A549 treated with ZK216348 at 1 μM for 4 hours (cell line): ENCODE measurements at places on chromosomes 3 and 15. TPM values are rescaled to one million over a fixed set of nuclear protein-coding genes. Genes with fewer than 3 reads are reported as not detected.

The LSAMP gene
- 0.04 to 0.49 TPM (median 0.08 TPM) in 5 replicates for total RNA-seq

The BCL2A1 gene
- total RNA-seq: 10.0 to 22.2 TPM (median 11.4 TPM) in 5 replicates

The LRRC31 gene
- total RNA-seq: not detected in 5 replicates

The TIMP4 gene
- total RNA-seq: 10.8 to 13.2 TPM (median 12.0 TPM) in 5 replicates

The IREB2 gene
- 25.9 to 53.4 TPM (median 43.9 TPM) in 5 replicates for total RNA-seq

The TGM5 gene
- total RNA-seq: not detected in 5 replicates

The LRRC15 gene
- 0.09 to 0.24 TPM (median 0.14 TPM) in 5 replicates for total RNA-seq

The C2CD4B gene
- 0.16 to 0.46 TPM (median 0.21 TPM) in 3 of 5 replicates, not detected in the others for total RNA-seq

The KLHL25 gene
- total RNA-seq: 3.6 to 8.2 TPM (median 7.2 TPM) in 5 replicates

The GPR171 gene
- not detected in 5 replicates for total RNA-seq

The CIDEC gene
- total RNA-seq: 26.1 to 42.7 TPM (median 29.8 TPM) in 5 replicates

The TMCO5A gene
- total RNA-seq: not detected in 5 replicates

The MST1R gene
- 6.0 to 9.9 TPM (median 7.4 TPM) in 5 replicates for total RNA-seq

The SLC9C1 gene
- total RNA-seq: not detected in 5 replicates

The CLDN11 gene
- 0.19 to 0.21 TPM in 2 of 5 replicates, not detected in the others for total RNA-seq

The ZNF717 gene
- total RNA-seq: 1.8 to 3.6 TPM (median 2.9 TPM) in 5 replicates

The EPHB3 gene
- 0.23 to 0.70 TPM (median 0.27 TPM) in 5 replicates for total RNA-seq

The SI gene
- total RNA-seq: not detected in 5 replicates

The CADM2 gene
- 0.38 to 0.46 TPM in 2 of 5 replicates, not detected in the others for total RNA-seq

The PLA2G4B gene
- 0.51 to 3.3 TPM (median 2.2 TPM) in 5 replicates for total RNA-seq

The NR2F2 gene
- 18.5 to 25.8 TPM (median 24.3 TPM) in 5 replicates for total RNA-seq

The TM6SF1 gene
- total RNA-seq: 0.11 to 0.13 TPM in 2 of 5 replicates, not detected in the others

The SCG5 gene
- total RNA-seq: 2.3 to 4.4 TPM (median 2.7 TPM) in 5 replicates

The SRP14 gene
- total RNA-seq: 252 to 284 TPM (median 254 TPM) in 5 replicates

The RBPMS2 gene
- 5.9 to 10.1 TPM (median 8.5 TPM) in 5 replicates for total RNA-seq

The DLL4 gene
- 0.84 to 1.2 TPM (median 1.1 TPM) in 5 replicates for total RNA-seq

The FGF12 gene
- total RNA-seq: 0.40 to 0.99 TPM (median 0.76 TPM) in 5 replicates

The SLC28A2 gene
- total RNA-seq: not detected in 5 replicates

The ST8SIA2 gene
- 0.25 to 1.3 TPM (median 0.53 TPM) in 5 replicates for total RNA-seq

The CELSR3 gene
- total RNA-seq: 2.5 to 5.7 TPM (median 5.1 TPM) in 5 replicates

The DNAH1 gene
- 0.72 to 1.6 TPM (median 0.89 TPM) in 5 replicates for total RNA-seq

The NPHP3 gene
- total RNA-seq: 6.0 to 10.3 TPM (median 8.5 TPM) in 5 replicates

The ASB14 gene
- total RNA-seq: not detected in 5 replicates

The TRIM42 gene
- total RNA-seq: not detected in 5 replicates

The DAZL gene
- total RNA-seq: not detected in 5 replicates

The FOXP1 gene
- total RNA-seq: 6.3 to 11.2 TPM (median 9.8 TPM) in 5 replicates

The PPM1M gene
- 3.5 to 5.8 TPM (median 5.1 TPM) in 5 replicates for total RNA-seq

The ROPN1 gene
- total RNA-seq: not detected in 5 replicates

The NTRK3 gene
- 14.9 to 27.5 TPM (median 23.0 TPM) in 5 replicates for total RNA-seq

The ACTC1 gene
- total RNA-seq: 0.17 to 0.35 TPM (median 0.27 TPM) in 5 replicates
